ENCODE measurements at places on chromosomes 4 and X.

DNA sequence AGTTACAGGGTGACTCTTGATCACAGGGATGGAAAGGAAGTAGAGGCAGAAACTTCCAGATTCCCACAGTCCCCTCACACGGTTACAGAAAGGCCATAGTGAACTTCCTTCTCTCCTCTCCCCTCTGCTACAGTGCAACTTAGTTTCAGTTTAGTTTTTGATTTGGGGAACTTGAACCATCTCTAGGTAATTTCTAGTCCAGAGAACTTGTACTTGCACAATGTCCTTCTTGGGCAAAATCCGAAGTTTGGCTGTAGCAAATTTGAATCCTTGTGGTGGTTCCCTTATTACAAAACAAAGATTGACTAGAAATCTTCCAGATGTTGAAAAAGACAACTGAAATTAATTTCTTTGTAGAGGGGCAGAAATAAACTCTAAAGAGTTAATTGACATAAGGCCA is 1.2 kb upstream of the BLTP1 start:
- no peak for DNase-seq

DNA sequence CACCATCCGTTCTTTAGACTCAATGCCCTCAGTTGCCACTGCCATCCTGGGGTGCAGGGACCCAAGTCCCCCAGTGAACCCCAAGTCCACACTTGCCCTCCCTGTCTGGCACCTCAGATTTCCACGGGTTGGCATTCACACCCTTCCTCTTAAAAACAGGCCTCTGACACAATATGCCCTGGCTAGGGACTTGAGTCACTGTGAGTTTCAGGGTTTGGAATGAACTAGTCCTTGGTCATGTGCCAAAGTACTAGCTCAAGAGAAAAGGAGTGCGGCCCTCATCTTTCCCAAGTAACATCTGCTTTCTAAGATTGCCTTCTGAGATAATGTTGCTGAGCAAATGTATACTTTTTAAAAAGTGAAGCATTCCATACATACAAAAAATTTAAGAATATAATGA is 134.0 kb downstream of the MID1 start:
- no peak for DNase-seq

- no peak for DNase-seq
Measured at GRCh38 chr4:43682551-43682950, 766.1 kb downstream of the KCTD8 start.

DNA sequence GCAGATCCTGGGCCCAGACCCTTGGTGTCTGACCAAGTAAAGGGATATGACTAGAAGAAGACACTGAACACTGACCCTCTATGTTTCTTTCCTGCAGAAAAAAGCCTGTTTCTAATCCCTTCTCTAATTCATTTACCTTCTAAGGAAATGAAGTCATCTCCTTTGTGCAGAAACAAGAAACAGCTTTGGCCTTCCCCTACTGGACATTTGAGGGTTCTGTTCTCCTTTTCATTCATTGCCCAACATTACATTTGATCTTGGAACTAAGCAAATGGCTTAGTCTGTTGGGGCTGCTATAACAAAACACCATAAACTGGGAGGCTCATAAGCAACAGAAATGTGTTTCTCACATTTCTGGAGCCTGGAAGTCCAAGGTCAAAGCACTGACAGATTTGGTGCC is 20.0 kb downstream of the HCCS start:
- no peak for DNase-seq
